ENCODE measurements at places on chromosomes 7 and 10.

DNA sequence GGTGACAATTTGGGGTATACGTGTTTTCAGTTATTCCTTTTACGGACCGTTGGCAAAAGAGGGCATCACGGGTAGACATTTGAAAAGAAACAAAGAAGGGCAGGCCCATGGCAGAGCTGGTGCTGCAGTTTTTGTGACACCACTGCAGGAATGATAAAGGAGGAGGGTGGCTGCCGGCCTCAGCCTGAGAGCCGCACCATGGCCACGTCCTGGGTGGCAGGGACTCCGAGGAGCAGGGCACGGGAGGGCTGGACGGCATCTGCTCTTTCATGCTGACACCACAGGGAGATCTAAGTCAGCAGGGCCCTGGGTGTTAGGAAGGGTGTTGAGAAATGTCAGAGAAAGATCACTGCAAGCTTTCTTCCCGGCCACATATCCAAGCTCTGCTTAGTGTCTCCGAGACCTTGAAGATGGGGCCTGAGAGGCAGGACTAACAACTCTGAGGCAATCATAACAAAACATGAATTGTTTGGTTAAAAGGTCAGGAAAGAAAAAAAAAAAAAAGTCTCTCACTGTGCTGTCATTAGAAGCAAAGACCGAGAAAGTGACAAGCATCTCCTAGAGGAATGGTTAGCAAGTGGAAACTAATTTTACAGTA is 36.6 kb downstream of the INSYN2A start:
- no peak for DNase-seq

DNA sequence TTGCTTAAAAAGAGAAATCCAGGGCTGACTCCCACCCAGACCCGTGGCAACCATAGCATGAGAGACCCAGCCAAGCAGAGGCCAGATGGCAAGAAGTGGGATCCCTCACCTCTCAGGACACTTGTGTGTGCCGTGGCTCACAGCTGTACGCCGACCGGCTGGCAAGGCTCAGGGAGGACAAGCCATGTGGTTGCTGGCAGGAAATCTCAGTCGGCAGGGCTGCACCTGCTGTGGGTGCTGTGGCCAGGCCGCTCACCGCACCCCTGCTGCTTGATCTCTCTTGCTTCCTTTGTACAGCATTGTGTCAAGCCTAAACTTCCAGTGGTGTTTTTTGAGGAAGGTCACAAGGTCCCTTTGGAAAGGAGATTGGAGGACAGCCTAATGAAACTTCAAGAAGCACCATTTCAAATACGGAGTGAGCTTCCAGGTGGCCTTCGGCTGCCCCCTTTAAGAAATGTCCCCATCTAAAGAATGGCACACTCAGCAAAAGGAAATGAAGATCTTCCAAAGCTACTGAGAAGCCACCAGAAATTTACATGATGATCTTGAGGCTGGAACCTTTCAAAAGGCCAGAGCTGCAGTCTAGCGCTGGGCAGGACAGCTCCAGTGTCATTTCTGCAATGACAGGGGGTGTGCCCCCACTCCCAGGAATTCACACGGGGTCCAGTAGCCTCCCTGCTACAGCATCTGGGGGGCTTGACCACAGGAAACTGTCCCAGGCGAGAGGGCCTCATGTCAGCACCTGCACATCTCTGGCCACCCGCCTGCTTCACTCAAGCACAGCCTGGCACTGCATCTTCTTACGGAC is 409.0 kb upstream of the MGMT start:
- DNase-seq: peak; percentile 17

- DNase-seq: no peak
Observed at GRCh38 chr7:11376529-11376928, 402.9 kb downstream of the PHF14 start.

- no peak for DNase-seq
Observed at GRCh38 chr7:1800902-1801301, 130.8 kb downstream of the ELFN1 start.

DNA sequence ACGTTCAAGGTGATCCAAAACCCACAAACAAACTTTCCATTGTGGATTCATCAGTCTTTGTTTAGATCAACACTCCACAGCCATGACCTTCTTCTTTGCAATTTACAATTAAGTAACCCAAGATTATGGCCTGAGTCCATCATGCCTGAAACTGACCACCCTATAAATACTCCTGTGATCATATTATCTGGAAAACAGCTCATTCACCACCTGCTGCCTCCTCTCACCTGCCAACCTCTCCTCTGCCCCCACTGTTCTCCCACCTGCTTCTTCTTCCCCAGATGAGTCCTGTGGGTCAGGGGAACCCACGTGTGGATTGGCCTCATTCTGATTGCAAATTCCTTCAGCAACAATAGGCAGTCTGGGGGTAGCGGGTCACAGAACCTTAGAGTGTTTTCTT is 81.4 kb downstream of the ABLIM1 start:
- DNase-seq: no peak

- no peak for DNase-seq
Observed at GRCh38 chr7:134016223-134016941, 110.8 kb upstream of the LRGUK start.

- DNase-seq: no peak
Observed at GRCh38 chr10:12541446-12542067, 192.2 kb downstream of the CAMK1D start.

DNA sequence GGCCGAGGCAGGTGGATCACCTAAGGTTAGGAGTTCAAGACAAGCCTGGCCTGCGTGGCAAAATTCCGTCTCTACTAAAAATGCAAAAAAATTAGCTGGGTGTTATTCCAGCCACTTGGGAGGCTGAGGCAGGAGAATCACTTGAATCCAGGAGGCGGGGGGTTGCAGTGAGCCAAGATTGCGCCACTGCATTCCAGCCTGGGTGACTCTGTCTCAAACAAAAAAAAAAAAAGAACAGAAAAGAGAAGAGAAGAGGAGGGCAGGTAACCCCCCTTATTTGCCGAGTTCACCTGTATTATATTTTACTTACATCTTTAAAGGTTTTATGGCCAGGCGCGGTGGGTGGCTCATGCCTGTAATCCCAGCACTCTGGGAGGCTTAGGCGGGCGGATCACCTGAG is 91.7 kb downstream of the RNF216 start:
- no peak for DNase-seq

- peak; percentile 75 for DNase-seq
Observed at GRCh38 chr7:65980478-65981250, 1.3 kb downstream of the GUSB start.

GRCh38 chr10:103512591-103513379 is 19.3 kb downstream of the NEURL1 start:
- DNase-seq: no peak
